ENCODE measurements at places on chromosomes 1 and 21.

DNA sequence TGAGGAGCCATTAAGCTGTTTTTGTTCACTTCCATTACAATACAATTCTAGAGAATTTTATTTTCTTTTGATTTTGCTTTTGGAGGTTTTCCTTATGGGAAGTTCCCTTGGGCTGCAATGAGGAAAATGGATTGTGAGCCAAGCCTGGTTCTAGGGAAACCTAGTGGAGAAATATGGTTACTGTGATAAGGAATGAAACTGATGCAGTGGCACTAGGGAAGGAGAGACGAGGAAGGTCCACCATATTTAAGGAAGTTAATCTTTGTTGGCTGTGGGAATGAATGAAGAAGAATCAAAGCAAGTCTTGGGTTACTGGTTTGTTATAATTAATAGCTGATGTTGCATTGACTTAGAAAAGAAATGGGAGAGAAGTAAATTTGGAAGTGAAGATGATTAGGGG, 28.4 kb downstream of the CHML start:
- no peak for DNase-seq

DNA sequence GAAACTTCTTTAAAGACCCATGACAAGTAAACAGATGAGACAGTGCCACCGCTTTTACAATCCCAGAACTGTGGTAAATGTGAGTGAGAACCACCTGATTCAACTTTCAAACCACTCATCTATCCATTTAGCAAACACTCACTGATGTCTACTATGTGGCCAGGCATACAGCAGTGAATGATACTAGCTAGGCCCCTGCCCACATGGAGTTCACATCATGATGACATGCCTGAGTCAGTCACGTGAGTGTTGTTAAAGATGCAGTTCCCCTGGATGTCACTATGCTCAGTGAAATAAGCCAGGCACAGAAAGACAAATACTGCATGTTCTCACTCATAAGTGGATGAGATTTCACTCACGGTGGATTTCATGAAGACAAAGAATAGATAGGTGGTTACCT, 28.4 kb downstream of the STX6 start:
- peak; percentile 64 for DNase-seq

- DNase-seq = no peak
Measured at GRCh38 chr1:216390956-216391355, 32.3 kb downstream of the USH2A start.

DNA sequence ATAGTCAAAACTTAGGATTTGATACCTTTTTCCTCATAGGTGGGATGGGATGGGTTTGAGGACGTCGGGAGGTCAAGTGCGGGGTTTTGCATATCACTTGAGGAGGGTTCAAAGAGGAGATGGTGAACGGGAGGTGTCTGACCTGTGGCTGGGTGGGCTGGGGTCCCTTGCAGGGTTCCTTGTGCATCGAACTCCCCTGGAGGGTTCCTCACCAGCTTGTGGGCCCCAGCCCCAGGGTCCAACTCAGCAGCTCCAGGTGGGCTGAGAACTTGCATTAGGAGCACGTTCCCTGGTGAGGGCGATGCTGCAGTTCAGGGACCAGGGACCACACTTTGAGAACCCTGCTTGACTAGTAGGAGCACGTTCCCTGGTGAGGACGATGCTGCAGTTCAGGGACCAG, 23.2 kb downstream of the TRPM2 start:
- no peak for DNase-seq

DNA sequence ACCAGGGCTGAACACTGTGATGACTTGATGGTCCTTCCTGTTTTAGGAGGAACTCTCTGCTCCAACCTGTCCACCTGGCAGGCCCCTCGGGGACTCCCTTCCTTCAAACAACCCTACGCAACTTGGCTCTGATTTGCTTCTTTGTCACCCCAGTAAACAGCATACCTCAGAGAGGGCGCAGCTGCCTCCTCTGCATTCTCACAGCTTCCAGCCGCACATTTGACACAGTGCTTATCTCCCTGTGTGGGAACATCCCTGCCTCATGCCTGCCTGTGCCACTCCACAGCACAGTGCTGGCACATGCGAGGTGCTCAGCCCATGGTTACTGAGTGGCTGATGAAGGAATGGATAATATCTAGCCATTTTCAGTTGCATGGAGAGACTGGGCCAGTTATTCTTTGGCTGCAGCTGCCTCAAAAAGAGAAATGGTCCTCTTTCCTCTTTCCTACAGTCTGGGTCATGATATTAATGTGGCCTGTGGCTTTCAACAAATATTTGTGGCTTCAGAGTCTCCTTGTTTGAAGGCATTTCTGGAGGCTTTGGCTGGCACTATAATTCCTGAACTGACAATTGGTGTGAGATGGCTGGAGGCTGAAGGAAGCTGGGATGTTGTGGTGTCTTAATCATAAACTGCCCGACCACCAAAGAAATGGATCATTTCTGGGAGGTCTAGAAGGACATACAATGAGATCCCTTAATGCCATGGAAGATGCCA, 77.9 kb downstream of the TENT5C start:
- DNase-seq = no peak

DNA sequence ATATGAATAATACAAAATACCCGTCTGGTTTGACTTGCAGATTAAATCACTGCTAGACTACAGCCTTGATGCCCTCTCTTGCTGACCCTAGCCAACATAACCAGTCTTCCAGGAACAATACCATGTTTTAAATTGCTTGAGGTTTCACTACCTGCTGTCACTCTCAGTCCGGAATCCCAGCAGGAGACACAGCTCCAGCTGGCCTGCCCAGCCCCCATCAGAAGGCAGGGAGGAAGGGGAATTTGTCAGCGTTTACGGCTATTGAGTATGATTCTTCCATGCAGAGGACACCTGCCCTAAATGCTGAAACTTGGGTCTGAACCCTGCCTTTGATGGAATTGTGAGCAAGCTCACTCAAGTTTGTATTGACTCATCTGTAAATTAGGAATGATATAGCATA, 33.0 kb downstream of the ZNF496 start:
- no peak for DNase-seq

DNA sequence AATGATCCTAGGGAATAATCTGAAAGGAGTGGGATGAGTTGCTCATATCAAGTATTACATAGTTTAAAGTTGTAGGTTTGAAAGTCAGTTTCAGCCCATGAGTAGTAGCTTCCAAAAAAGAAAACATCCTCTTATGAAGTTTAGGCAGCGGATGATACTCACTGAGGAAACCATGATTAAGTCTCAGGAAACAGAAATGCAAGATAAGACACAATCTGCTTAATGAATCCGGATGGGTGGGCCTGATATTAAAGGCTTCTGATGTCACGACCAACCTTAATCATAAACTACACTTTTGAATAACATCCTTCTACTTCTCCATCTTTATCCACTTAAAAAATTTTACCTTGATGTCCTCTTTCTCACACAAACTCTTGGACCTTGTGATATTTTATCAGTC, 61.8 kb downstream of the S1PR1 start:
- DNase-seq = no peak

GRCh38 chr1:242824435-242824834, 299.9 kb upstream of the PLD5 start:
- no peak for DNase-seq

DNA sequence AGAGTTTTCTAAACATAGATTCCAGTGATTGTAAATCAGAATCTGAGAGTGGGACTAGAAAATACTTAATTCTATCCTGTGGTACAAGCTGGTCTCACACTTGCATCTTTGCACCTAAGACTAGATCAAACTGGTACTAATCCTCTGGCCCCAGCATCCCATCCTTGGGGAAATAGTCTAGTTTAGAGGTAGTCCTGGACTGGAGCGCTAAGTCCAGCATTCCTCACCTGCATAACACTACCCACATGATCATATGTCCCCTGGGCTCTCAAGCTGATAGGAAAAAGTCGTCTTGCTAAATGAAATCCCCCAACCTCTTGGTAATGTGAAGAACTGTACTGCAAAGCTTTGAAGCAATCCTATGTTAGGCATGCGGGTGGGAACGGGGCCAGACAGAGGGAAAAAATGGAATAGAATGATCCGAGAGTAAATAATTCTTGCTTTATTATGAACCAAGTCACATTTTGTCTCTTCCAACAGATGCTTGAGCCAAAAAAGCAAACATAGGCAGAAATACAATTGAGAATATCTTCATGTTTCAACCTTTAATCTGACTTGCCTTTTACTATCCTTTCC, 4.8 kb downstream of the COX20 start:
- no peak for DNase-seq

- no peak for DNase-seq
Measured at GRCh38 chr1:61109158-61109557, 26.8 kb downstream of the NFIA start.
